ENCODE measurements at places on chromosomes 3 and 15.

GRCh38 chr15:89171136-89172072 is 50.0 kb downstream of the RLBP1 start:
- no peak for DNase-seq

- DNase-seq, result no peak
Observed at GRCh38 chr3:52670621-52671521, 14.8 kb downstream of the PBRM1 start.

- no peak for DNase-seq
Observed at GRCh38 chr3:134368751-134369105, 5.5 kb downstream of the AMOTL2 start.

DNA sequence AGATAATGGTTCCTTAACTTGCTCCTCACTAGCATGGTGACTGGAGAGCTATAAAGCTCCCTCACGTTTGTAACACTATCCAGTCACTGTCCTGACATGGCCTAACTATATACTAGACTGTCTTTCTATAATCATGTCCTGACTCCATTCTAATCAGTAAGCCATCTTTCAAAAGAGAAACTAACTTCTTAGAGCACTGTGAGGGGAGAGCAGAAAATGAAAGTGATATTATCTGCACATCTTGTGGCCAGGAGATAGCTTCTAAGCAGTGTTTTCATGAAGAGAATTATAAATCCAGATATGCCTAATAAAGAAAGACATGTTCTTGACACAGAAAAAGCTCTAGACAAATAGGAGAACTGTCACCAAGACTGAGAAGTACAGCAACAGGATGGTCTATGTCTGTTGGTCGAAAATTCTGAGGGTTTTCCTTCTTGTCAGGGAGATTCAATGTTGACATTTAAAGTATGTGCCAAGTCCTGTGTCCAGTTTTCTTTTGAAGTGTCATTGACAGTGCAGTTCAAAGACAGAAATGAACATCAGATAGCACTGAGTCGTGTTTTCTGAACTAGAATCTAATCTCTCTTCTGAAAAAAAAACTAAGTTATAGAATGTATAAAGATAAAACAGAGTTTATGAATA is 230.6 kb upstream of the PEX5L start:
- no peak for DNase-seq

- DNase-seq, result no peak
Observed at GRCh38 chr15:88740356-88740755, 62.9 kb upstream of the ACAN start.

DNA sequence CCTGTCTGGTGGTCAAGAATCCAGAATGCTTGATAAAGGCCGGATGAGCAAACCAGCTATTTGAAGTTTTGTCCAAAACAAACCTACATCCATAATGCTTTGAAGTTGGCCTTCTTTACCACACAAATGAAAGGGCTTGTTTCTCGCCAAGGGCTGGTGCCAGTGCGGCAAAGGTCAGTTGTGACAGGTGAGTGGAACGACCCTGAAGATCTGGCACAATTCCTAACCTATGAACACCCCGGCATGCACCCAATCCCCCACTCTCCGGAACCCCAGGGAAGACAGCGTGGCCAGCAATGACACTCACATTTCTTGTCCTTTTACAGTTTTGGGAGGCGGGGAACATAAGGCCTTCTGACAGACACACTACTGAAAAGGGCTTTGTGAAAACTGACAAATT is 90.6 kb downstream of the ATP10A start:
- DNase-seq, result no peak

DNA sequence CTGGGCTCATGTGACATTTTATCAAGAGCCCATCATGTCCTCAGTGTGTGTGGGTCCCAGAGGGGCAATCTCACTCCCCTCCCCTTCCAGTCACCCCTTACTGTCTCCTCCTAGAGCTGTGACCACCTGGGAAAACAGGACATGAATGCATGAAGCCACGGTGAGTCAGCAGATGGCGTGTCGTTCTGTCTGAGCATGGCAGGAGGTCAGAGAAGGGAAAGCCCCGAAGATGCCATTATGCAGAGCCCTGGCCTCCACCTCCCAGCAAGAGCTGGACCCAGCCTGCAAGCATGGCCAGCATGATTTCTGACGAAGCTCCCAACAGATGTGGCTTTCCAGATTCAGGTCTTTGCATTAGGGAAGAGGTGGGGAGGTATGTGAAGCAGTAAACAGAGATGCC is 118.5 kb downstream of the TLE3 start:
- no peak for DNase-seq

DNA sequence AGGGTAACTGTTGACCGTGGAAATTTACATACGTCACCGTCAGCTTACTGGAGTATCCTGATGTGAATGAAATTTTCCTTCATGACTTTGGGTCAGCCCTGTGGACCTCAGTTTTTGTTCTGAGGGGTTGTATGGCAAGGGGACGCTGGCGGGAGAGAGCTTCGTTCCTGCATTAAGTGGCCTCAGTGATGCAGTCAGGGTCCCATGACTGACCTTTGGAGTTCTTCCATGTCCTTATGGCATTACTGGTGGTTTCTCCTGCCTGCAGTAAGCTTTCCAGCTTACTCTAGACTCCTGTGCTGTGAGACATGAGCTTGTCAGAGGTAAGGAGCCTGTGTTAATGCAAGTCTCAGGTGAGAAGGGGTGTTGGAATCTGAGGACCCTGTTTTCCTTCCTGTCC is 1.8 kb downstream of the CD276 start:
- no peak for DNase-seq

GRCh38 chr3:13792051-13792490 is 87.8 kb downstream of the WNT7A start:
- no peak for DNase-seq

DNA sequence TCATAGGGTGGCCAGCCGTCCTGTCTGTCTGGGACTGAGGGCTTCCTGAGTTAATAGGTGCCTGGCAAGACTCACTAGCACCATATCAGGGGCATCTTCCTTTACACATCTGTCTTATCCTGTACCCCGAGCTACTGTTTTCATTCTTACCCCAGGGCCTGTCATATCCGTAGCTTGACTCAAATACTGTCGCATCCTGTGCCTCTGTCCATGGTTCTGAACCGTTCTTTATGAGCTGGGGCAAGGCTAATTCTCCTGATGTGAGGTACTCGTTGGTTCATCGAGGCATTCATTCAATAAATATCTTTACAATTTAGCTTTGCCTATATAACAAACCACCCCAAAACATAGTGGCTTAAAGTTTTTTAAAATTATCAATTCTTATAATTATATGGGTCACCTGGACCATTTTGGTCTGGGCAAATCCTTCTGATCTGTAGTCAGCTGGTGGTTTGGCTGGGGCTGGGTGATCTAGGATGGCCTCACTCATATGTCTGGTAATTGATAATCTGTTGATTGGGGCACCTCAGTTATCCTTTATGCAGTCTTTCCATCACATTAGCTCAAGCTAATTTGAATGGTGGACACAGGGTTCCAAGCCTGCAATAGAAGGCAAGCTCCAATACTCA is 121.2 kb downstream of the TLE3 start:
- no peak for DNase-seq

DNA sequence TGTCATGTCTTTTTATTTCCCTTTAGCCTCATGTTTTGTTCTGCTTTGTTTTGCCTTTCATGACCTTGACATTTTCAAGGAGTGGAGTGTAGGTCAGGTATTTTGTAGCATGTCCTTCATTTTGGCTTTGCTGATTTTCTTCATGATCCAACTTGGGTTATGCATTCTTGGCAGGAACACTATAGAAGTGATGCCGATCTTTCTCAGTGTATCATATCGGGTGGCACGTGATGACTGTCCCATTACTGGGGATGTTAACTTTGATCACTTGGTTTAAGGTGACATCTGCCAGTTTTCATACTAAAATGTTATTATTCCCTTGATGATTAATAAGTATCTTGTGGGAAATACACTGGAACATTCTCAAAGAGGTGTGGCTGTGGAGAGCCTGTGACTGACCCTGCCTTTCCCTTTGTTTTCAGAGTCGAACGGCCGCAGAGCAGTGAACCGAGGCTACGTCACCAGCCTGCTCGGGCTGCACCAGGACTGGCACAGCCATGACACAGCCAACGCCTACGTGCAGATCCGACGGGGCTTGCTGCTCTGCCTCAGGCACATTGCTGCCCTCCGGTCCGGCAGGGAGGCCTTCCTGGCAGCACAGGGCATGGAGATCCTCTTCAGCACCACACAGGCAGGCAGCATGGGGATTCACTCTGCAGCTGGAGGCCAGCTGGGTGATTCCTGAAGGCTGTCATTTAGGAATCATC is 167.7 kb downstream of the AGBL1 start:
- no peak for DNase-seq

- DNase-seq, result no peak
Observed at GRCh38 chr3:174957081-174957480, 97.9 kb downstream of the NAALADL2 start.

DNA sequence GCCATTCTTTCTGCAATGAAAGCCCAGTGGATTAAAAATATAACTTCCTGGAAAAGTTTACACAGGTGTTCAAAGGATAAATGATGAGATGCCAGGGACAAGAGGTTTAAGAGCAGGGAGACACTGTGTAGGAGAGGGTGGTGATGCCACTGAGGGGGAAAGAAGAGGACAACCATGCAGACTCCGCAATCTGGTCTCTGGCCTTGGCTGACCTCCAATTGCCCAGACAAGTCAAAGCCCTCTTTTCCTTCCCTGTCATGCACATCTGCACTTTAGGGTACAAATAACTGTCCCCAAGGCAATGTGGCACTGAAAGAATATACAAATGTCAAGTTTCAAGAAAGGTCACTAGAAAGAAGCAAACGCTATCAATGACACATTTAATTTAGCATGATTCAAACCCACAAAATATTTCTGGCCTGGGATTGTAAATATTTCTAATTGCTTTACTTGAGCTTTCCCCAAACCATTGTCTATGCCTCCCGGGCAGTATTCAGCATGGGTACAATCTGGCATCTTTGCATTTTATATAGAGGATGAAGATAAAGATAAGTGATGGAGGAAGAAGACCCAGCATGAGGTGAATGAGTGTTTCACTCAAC is 319.4 kb downstream of the PLCL2 start:
- no peak for DNase-seq

GRCh38 chr15:100269831-100270230 is 71.9 kb downstream of the ADAMTS17 start:
- no peak for DNase-seq

GRCh38 chr3:50572158-50572557 is 2.8 kb downstream of the HEMK1 start:
- no peak for DNase-seq

DNA sequence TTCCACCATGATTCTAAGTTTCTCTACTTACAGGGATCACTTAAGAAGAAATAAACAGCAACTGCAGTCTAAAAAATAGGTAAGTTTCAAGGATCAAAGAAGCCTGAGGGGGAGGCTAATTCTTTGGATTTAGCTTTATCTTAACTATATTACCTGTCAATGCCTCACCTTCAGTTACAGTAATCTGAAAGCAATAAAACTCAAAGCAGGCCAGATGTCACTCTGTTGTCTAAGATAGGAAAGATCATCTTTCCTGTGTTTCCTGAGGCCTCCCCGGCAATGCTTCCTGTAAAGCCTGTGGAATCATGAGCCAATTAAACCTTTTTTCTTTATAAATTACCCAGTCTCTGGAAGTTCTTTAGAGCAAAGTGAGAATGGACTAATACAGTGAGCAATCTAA is 60.2 kb downstream of the NPTN start:
- no peak for DNase-seq

DNA sequence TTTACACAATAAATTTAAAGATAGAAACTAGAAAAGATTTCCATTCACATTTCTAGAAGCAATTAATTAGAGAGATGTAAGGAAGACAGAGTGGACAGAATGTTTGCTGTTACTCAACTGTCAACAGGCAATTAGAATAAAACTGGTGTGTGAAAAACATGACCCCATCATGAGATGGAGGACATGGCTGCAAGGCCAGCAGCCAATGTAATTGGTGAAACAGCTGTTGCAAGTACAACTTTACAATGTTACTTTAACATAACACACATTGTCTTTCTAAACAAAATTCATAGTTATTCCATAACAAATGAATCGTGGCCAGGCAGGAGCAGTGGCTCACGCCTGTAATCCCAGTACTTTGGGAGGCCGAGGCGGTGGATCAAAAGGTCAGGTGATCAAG is 28.6 kb upstream of the STAG1 start:
- no peak for DNase-seq

- no peak for DNase-seq
Observed at GRCh38 chr3:122245513-122246174, 62.2 kb downstream of the CASR start.

DNA sequence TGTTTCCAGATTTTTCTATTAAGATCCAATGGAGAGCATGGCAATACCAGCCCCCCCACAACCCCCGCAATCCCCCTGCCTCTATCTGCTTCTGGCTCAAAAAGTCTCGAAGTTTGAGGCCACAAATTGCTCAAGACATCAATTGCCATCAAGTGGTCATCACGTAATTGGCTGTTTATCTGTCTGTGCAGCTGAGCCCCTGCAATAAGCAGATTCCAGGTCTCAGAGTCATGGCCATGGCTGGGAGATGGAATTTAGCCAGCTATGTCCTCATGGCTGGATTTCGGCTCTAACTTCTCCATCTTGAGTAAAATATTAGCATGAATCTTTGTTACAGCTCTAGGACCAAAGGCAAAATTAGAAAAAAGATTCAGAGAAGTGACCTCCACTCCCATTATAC is 22.7 kb downstream of the SSUH2 start:
- no peak for DNase-seq

DNA sequence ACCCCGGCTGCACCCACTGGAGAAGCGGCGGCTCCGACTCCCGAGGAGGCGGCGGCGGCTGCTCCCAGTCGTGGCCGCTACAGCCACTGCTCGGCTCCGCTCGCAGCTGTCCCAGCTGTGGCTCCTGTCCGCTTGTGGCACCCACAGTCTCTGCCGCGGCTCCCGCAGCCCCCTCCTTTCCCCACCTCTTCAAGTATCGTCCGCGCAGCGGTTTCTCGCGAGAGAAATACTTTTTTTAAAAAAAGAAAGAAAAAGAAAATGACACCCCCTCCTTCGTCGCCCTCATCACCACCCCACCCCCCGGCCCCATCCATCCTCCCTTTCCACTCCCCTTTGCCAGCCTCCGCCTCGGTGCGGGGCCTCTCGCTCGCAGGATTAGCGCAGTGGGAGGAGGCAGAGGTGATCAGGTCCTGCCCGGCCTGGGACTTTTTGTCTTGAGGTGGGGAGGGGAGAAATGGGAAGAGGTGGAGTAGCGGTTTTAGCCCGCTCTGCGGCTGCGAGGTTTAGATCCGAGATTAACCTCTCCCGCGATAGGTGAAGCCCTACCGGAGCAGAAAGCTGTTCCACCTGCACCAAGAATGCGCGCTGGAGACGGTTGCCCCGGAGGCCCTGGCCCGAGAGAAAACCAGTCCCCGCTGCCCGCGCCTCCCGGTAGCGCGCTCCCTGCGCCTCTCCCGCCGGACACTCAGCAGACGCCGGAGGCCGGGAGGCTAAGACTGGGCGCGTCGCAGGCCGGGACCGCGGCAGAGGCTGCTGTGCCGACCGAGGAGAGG is at the start of gene FBN1:
TSS of gene FBN1 (minus strand) at position 152 of the 773 bp plus-strand sequence. CDS start 940 bp downstream, outside the sequence.
- no peak for DNase-seq
